Vagina (tissue), 2 donors: ENCODE measurements at places on chromosomes 4 and X.

- DNase-seq: no peak
Observed at GRCh38 chrX:70960730-70961129, 29.8 kb upstream of the SLC7A3 start.

DNA sequence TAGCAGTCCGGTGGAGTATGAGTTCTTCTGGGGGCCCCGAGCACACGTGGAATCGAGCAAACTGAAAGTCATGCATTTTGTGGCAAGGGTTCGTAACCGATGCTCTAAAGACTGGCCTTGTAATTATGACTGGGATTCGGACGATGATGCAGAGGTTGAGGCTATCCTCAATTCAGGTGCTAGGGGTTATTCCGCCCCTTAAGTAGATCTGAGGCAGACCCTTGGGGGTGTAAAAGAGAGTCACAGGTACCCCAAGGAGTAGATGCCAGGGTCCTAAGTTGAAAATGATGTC is 852 bp downstream of the MAGEH1 start:
- no peak for DNase-seq

- DNase-seq: no peak
Observed at GRCh38 chrX:150429594-150429993, 66.5 kb downstream of the MAMLD1 start.

DNA sequence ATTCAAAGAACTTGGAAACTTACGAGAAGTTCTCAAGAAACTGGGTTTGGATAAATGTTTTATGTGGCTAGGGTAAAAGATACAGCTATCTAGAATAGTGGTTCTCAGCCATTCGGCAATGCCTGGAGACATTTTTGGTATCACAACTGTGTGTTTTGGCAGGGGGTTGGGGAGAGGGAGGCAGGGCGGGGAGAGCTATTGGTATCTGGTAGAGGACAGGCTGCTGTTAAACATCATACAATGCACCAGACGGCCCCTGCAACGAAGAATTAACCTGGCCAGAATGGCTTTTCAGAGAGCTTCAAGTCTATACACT is 50.8 kb upstream of the MND1 start:
- DNase-seq: no peak

DNA sequence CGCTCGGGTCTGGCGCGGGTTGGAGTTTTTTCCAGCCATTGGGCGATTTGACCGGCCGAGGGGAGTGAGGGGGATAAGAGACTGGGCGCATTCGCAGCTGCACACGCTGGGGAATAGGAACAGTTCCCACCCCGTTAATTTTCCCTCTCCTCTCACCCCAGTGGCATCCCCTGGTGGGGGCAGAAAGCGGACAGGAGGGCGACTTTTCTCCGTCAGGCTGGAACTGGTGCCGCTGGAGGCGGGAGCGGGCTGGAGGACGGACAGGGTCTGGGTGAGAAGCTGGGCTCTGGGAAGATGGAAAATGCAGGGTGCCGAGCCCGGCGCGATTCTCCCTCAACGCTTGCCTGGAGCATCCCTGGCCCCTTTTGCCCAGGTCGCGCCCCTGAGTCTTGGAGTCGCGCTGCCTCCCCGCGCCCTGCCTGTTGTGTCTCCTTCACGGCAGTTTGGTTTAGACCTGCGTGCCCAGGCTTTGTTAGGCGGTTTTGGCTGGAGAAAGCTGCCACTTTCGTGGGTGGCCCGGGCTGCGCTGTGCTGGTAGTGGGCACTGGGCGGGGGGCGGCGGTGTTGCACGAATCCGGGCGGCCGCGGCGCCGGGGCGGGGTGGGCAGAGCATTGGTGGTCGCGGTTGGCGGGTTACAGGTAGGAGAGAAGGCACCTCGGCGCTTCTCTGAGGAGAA is 2.0 kb downstream of the ADGRL3 start:
- no peak for DNase-seq

- DNase-seq: no peak
Observed at GRCh38 chr4:66555301-66555700, 885.0 kb upstream of the EPHA5 start.

GRCh38 chr4:173752610-173753230 is 222.7 kb upstream of the HAND2 start:
- no peak for DNase-seq

DNA sequence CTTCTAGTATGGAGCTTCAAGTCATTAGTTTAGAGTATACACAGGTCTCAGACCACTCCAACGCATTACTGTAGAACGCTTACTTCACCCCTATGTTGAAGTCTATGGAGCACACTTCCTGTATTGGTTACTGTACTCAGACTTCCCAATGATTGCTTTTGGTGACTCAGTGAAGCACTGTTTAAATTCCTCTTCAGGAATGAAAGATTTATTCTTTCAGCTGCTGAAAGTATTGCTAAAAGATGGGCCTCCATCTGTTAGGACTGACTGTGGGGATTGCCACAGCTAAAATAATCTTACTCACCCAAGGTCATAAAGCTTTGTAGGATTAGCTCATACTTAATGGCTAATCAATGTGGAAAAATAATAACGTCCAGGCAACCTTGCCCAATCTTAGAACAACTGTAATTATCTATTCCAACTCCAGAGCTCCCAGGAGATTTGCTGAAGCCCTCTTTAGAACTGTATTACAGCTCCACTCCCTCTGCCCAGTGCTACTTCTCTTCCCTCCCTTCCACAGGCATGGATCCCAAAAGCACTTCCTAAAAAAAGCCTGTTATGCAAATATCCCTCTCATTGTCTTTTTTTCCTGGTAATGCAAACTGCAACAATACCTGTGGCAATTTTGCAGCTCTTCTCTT is 281.9 kb upstream of the HS3ST1 start:
- DNase-seq: no peak

DNA sequence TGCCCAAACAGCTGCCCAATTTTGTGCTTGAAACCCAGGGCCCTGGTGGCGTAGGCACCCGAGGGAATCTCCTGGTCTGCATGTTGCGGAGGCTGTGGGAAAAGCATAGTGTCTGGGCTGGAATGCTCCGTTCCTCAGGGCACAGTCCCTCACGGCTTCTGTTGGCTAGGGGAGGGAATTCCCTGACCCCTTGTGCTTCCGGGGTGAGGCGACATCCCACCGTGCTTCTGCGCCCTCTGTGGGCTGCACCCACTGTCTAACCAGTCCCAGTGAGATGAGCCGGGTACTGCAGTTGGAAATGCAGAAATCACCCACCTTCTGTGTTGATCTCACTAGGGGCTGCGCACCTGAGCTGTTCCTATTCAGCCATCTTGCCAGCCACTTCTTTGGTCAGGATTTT is 399.4 kb upstream of the FTHL17 start:
- no peak for DNase-seq

DNA sequence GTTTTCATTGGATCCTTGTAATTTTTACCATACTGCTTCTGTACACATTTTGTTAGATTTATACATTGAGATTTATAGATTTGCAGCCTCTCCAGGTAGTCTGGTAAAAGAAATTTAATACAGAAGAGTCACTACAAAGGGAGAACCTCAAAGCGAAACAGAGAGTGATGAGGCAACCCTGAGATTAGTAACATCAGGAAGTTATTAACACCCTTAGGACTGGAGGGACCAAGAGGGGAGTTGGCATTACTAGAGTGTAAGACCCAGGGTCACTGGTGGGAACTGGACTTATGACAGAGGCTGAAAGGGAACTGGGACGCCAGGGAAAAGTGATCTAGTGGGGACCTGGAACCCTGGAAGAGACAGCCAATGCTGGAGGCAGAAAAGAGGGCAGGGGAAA is 20.6 kb upstream of the MAML3 start:
- DNase-seq: no peak

DNA sequence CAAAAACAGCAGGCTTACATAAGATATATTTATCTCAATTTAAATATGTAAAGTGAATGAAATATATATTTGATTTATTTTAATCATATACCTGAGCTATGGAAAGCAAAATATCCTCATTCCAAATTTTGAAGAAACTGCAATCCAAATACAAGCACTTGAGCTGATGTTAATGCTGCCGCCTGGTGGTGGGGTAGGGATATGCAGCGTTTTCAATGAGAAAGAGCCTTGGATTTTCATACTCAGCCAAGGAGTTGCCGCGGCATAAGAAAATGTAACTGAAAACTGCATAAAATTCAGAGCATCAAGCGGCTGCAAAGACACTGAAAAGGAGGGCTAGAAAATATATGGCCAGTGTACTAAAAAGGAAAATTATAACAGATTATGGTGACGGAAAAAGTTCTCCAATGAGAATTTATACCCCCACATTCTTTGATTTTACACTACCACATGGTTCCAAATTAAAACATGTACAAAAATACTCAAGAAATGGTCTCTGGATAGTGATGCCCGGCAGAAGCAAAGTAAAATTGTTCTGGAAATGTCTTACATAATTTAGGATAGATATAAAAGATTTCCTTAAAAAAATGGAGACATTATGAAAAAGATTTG is 660.3 kb upstream of the PITX2 start:
- no peak for DNase-seq

DNA sequence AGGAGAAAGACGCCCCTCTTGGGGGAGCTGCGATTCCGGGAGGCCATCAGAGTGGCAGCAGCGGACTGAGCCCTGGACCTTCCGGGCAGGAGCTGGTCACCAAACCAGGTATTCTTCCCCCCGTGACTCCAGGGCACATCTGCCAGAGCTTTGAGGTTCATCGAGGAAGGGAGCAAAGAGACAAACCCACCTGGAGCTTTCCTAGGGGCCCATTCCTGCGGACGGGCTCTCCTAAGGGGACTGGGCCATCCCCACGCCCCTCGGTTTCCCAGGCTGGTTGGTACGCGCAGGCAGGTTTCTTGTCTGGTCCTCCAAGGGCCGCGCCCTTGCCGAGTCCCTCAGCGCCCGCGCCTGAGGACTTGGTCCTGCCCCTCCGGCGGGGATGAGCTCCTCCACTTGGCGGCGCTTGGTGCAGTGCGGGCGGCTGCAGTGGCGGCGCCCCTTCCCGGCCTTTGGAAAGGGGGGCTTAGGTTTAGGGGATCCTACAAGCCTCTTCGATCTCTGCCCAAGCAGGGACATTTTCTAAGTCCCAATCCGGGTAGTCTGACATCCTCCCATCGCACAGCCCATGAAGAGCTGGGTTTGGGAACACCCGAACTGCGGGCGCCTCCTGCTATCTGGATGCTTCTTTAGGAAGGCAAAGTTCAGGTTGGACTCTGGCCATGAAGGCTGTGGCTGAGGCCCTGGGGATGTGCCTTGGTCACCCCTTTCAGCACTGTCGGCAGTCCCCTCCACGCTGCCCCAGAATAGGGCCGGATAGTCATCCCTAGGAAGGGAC is 538 bp downstream of the STBD1 start:
- DNase-seq: no peak

GRCh38 chr4:13088726-13089658 is 395.1 kb downstream of the RAB28 start:
- DNase-seq: no peak

DNA sequence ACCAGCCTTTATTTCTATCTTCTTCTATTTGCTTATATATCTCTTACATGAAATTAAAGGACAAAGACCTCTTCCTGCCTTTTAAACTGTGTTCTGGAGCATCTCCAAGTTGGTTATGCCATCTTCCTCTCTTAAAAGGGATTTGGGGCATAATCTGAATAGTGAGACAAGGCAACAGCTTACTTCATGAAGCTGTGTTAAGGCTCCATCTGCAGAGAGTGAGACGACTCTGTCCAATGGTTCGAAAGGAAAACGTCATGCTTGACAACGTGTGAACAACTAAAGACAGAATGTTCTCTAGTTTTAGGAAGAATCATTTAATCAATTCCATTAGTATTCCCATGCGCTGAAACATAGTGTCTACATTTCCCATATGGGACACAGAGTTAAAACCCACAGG is 59.4 kb downstream of the GPM6A start:
- no peak for DNase-seq

GRCh38 chrX:152992115-152992514 is 1.8 kb downstream of the PNMA5 start:
- no peak for DNase-seq

DNA sequence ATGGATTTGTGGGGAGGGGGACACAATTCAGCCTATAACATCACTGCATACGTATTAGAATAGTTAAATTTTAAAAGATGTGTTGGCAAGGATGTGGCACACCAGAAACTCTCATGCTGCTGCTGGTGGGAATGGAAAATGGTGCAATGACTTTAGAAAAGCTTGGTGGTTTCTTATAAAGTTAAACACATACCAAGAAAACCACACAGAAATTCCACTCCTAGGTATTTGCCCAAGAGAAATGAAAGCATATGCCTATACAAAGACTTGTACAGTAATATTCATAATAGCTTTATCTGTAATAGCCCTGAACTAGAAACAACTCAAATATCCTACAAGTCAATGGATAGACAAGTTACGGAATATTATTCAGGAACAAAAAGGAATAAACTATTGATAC is 71.3 kb upstream of the PDHA1 start:
- DNase-seq: no peak

GRCh38 chr4:38946919-38947318 is 79.3 kb downstream of the FAM114A1 start:
- DNase-seq: no peak

- DNase-seq: no peak
Observed at GRCh38 chr4:182880387-182881356, 36.5 kb downstream of the DCTD start.

DNA sequence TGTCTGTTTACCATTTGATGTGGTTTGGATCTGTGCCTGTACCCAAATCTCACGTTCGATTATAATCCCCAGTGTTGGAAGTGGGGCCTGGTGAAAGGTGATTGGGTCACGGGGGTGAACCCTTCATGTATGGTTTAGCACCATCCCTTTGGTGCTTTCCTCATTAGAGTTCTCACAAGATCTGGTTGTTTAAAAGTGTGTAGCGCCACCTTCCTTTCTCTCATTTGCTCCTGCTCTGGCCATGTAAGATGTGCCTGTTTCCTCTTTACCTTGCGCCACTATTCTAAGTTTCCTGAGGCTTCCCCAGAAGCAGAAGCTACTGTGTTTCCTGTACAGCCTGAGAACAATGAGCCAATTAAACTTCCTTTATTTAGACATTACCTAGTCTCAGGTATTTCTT is 610.7 kb upstream of the ADGRL3 start:
- no peak for DNase-seq

- no peak for DNase-seq
Observed at GRCh38 chrX:2451501-2452316, 49.1 kb downstream of the DHRSX start.

DNA sequence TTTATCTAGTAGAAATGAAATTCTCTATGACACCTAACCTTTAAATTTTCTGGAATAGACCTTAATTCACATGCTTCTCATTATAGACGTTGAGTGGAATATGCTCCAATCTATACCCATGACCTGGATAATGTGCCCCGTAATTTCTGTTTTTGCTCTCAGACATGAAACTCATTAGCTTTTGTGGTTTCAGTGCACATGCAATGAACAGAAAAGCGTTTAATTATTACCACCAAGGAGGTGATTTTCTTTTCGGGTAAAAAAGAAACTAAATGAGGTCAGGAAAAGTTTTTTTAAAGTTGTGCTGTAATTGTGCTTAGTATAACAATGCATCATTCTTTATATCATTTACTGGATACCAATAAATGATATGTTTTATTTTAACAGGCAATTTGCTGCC is 1703.9 kb upstream of the TENM3 start:
- no peak for DNase-seq
